Non-pigmented ciliary epithelial cell (primary cell): ENCODE measurements at places on chromosomes 4 and X.

GRCh38 chr4:40289366-40290188 is 45.6 kb upstream of the CHRNA9 start:
- DNase-seq: no peak

- DNase-seq: no peak
Measured at GRCh38 chrX:11366998-11367595, 73.9 kb downstream of the AMELX start.

DNA sequence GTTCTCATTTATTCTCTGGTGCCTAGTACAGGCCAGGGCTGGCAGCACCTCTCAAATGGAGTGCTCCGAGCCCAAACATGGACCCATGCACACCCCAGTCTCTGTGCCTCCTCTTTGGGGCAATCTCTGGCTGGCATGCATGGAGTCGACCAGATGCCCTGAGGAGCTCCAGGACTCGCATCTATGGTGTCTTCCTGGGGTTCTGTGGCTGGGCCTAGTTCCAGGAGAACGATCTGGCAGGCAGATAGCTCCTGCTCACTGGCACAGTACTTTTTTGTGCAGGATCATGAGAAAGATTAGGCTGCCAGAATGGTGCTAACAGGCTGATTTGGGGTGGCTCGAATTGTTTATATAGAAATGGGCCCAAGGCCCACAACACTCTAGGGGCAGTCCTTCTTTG is 72.0 kb upstream of the PJA1 start:
- DNase-seq: no peak

GRCh38 chr4:189780391-189780790 is 160.3 kb upstream of the FRG1 start:
- DNase-seq: no peak

- no peak for DNase-seq
Measured at GRCh38 chr4:98166025-98166730, 22.9 kb upstream of the STPG2 start.

DNA sequence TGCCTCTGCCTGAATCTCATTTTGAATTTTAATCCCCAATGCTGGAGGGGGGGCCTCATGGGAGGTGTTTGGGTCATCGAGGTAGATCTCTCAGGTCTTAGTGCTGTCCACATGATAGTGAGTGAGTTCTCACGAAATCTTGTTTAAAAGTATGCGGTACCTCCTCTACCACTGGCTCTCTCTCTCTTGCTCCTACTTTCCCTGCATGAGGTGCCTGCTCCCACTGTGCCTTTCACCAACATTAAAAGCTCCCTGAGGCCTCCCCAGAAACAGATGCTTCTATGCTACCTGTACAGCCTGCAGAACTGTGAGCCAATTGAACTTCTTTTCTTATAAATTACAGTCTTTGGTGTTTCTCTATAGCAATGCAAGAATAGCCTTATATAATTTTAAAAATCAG is 560.7 kb upstream of the CPEB2 start:
- DNase-seq: no peak

DNA sequence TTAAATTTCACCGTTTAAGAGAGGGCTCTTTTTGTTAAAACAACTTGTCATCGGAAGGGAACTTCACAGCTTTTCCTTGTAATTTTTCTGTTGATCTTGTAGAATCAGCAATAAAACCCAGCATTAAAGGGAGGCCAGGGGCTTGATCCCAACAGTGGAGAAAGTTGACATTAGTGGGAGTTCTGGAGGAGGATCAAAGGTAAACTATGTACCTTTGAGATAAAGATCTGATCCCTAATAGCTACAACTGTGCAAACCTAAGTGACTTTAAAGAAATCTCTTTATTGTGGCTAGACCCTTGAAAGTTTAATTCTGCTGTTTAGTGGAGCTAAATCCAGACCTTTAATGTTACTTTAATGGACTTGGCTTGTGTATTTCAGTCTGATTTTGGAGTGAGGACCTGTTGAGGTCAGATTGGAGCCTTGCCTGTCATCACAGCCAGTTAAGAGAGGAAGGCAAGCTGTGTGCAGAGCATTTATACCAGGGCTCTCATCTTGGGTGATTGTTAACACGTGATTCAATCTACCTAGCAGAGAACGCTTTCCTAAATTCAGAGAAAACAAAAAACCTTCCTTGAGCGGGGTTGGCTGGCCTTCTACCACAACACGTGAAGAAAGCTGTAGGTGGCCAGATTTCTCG is 1.7 kb downstream of the DOCK11 start:
- no peak for DNase-seq
